GM13976 (cell line): ENCODE measurements at places on chromosomes 4 and X.

- no peak for DNase-seq
Measured at GRCh38 chr4:152478461-152479237, 57.2 kb downstream of the FBXW7 start.

DNA sequence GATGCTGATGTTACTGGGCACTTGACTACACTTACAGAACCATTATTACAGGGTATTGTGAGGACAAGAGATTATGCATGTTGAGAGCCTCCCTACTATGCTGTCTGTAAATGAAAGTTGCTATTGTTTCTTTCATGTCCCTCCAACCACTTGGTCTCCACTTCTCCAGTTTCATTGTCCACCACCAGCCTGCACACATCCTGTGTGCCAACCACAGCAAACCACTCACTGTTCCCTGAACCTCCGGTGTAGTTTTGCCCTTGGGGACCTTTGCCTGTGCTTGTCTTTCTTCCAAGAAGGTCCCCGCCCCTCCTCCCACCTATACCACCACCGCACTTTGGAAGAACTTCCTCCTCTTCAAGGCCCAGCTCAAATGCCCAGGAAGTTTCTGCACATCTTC lies 43.1 kb upstream of the AFF2 start:
- no peak for DNase-seq

- DNase-seq: no peak
Measured at GRCh38 chr4:25834411-25835107, 28.2 kb downstream of the SEL1L3 start.

DNA sequence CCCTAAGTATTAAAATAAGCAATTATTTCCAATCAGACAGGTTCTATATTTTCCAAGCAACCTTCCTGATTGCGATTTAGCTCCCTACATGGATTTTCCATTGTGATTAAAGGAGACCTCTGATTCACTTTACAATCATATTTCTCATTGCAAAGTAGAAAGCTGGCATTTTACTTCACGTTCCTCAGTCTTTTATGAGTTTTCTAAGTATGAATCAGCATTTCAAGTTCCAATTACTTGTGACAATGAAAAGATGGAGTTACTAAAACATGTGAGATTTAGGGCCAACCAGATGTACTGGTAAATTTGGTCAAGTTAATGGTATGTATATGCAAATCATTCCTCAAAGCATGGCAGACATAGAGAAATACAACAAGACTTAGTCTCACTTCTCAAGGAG lies 206.2 kb downstream of the KCNIP4 start:
- DNase-seq: no peak

- peak; percentile 74 for DNase-seq
Measured at GRCh38 chr4:2786152-2786671, 6.7 kb upstream of the SH3BP2 start.

- no peak for DNase-seq
Measured at GRCh38 chr4:71136071-71136470, 142.6 kb downstream of the DCK start.

- DNase-seq: no peak
Measured at GRCh38 chrX:358651-359143, 28.0 kb downstream of the PPP2R3B start.

GRCh38 chr4:150518559-150518958 lies 63.4 kb upstream of the MAB21L2 start:
- DNase-seq: no peak

GRCh38 chr4:780716-781492 lies 45.0 kb downstream of the CPLX1 start:
- no peak for DNase-seq

DNA sequence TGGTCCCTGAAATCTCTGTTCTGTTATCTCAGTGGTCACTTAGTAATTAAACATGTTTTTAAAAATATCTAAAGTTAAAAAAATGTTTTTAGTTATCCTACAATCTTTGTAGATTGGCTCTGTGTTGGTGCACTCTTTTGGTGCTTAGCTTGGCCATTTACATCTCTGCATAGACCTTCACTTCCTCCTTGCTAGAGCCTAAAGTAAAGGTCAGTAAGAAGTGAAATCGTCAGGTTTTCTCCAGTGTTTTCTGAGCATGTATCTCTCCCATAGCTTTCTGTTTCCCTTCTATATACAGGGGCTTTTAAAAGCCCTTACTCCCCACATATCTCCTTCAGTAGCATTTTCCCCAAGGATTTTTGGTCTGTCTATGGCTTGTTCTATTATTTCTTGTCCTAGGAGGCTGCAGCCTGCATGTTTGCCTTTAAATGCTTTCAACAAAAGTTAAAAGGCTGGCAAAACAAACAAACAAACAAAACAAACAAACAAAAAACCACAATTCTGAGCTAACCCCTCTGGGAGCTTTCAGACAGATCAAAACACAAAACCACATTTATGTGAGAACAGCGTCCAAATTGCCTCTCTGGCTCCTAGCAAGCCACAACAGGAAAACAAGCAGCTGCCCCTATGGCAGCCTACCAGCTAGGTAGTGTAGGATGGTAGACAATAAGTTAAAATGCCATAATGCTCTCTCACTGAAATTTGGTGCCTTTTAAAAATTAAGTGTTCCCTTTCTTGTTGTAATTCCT lies 27.3 kb upstream of the GPRASP2 start:
- no peak for DNase-seq

GRCh38 chr4:87370068-87370467 lies 20.9 kb downstream of the HSD17B11 start:
- no peak for DNase-seq

DNA sequence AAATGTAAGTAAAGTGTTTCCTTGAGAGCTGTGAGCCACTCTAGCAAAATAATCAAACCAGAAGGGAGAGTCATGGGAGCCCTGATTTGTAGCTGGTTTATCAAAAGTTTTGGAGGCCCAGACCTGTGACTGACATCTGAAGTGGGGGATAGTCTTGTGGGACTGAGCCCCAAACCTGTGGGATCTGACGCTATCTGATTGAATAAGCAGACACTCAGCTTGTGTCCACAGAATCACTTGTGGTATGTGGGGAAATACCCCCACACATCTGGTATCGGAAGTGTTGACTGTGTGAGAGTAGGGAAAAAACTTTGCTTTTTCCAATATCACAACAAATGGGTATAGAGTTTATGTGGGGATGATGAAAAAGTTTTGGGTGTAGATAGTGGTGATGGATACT lies 35.4 kb downstream of the FUNDC1 start:
- DNase-seq: no peak

DNA sequence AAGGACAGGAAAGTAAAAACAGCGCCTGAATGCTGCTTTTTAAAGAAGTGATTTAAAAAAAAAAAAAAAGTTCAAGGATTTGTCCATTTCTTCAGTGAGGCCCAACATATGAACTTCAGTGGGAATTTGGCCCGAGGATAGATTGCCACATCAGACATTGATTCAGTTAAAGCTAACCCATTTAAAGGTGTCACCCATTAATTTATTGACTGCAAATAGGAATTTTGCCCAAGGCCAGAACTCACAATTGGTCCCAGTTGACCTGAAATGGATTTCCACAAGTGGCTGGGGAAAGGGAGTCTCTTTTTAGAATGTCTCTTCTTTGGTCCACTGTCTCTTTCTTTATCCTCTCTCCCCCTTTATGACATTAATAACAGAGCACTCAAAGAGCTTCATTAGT lies 86.5 kb upstream of the RPL34 start:
- no peak for DNase-seq

DNA sequence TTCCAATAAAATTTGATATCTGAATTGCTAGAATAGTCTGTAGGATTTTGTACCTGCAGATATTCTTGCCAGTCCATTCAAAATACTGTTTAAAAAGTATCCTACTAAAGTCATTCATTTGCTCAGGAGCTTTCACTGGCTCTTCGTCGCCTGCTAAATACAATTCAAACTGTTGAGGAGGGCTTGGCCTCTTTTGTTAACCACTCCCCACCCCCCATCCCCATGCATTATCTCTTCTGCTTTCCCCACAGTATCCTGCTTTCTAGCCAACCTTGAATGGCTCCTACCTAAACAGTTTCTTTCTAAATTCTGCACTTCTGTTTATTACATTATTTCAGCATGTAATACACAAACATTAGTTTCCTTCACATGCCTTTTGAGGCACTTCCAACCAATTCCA lies 230.8 kb downstream of the CPE start:
- DNase-seq: no peak

- no peak for DNase-seq
Measured at GRCh38 chr4:5112333-5113095, 61.2 kb downstream of the STK32B start.

GRCh38 chr4:55910140-55910539 lies 38.6 kb upstream of the CEP135 start:
- no peak for DNase-seq

GRCh38 chr4:182015893-182016292 lies 227.3 kb upstream of the TENM3 start:
- DNase-seq: peak; percentile 53

- no peak for DNase-seq
Measured at GRCh38 chr4:95027905-95028618, 270.3 kb downstream of the BMPR1B start.

- DNase-seq: no peak
Measured at GRCh38 chr4:165398570-165398969, 19.8 kb downstream of the CPE start.

DNA sequence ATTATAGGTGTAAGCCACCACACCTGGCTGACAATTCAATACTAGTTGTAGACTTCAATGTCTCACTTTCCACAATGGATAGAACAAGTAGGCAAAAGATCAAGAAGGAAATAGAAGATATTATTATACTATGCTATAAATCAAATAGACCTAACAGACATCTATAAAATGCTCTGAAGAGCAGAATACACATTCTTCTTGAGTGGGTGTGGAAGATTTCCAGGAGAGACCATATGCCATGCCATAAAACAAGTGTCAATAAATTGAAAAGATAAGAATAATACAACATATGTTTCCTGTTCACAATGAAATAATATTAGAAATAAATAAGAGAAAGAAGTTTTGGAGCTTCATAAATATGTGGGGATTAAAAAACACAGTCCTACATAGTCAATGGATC lies 179.3 kb upstream of the AMOT start:
- DNase-seq: no peak

DNA sequence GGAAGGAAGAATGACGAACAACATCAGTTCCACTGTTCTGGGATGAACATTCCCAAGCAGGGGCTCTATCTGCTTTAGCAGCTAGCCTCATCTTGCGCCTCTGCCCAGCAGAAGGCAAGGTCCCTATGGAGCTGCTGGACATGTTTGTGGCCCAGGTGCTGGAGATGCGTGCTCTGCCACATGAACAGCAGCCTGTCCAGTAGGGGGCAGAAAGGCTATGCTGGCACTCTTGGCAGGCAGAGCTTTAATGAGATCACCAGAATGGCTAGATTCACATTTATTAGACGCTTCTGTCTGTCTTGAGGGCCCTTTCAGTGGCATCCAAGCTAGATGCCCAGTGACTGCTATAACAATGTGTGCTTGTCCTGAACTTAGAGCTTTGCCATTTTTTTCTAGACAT lies 1826.0 kb downstream of the STIM2 start:
- no peak for DNase-seq

- DNase-seq: no peak
Measured at GRCh38 chr4:86220121-86220520, 139.7 kb downstream of the MAPK10 start.

DNA sequence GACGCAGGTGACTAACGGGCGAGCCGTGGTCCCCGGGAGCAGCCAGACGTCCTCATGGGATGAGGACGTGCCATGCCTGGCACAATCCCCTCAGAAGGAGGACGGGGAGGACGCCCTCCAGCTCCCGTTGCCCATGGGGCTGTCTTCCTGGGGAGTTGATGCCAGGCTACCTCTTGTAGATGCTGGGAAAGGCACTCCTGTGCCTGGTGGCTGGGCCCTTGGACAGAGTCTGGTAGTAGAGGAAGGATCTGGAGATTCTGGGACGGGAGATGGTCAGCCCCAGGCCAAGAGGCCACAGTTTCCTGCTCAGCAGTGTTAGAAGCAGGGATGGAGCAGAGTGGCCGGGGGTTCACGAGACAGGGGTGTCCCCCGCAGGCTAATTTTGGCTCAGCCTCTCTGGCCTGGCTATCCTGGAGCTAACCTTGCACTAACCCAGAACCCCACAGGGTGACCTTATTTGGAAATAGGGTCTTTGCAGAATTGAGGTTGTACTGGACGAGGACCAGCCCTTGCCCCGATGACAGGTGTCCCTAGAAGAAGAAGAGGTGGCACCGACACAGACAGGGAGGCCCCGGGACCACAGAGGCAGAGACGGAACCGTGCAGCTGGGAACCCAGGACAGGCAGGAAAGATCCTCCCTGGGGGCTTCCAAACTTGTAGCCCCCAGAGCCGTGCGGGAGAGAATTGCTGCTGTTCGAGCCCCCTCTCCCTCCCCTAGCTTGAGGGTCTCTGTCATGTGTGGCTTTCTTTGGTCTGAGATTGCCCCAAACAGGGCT lies 50.1 kb upstream of the ADRA2C start:
- no peak for DNase-seq

- no peak for DNase-seq
Measured at GRCh38 chr4:149077181-149077580, 635.0 kb upstream of the NR3C2 start.

- DNase-seq: no peak
Measured at GRCh38 chr4:97952763-97953162, 190.5 kb downstream of the STPG2 start.

DNA sequence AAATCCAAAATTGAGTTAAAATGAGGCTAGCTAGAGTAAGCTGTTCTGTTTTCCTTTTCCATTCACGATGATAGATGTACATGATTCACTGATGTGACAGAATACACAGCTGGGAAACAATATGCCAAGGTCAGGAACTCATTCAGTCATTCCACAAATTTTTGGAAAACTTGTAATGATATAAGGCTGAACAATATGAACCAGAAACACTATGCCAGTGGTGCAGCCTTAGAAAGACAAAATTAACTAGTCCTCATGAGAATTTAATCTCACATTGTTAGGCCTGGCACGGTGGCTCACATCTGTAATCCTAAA lies 50.0 kb upstream of the NDST3 start:
- DNase-seq: no peak

DNA sequence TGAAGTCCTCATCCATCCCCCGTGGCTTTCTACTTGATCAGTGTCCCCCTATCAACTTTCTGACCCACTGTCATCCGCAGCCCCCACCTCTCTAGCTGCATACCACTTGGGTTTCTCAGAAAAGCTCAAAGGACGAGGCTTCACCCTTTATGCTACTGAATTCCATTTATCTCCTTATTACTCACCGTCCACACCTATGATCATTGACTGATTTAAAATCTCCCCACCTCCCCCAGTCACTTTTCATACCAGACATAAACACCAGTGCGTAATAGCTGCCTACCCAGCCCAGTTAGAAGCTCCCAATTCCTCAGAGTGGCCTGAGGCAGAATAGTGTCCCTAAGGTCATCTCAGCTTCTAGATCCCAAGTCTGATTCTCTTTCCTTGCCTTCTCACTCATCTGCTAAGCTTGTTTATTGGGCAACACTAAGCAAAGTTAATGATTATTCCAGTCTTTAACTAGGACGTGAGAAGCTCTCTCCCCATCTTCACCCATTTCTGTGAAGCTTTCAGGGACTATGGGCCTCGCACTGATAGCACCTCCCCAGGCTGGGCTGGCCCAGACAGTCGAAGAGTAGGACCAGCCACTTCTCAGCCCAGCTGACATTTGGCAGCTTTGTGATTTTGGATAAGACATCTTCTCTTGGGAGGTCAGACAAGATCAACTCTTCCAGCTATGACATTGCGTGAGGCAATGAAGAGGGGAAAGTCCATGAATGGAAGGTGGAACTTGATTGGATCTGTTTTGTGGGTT lies 7.2 kb upstream of the DDX60L start:
- DNase-seq: no peak
